Spinal cord (tissue), 10 donors: ENCODE measurements at places on chromosomes 5 and 9.

- H3K27ac ChIP-seq: no peak overlapping the region
- H3K36me3 ChIP-seq: no peaks in the 10 kb centered on the region
- H3K4me3 ChIP-seq: no peak overlapping the region
Measured at GRCh38 chr9:27423915-27424710, 100.0 kb upstream of the IFNK start.

DNA sequence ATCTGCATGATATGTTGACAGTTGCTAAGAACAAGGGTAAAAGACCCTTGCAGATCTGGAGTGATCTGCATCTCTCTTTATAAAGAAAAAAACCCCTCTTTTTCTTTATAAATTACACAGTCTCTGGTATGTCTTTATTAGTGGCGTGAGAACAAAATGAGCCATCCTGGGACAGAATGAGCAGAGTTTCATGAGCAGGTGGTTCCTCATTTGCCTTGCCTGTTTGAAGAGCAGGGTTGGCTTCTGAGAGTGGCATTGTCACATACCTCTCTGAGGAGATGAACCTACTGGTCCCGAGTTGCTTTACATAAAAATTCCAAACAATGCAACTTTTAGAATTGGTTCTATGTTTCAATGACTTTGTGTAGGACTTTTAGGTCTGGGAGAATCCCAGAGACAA is 94.3 kb downstream of the INSYN2B start:
- no peak overlapping the region for H3K27ac ChIP-seq
- DNase-seq: no peak
- H3K27me3 ChIP-seq: no peaks in the 10 kb centered on the region
- H3K4me1 ChIP-seq: no peaks in the 10 kb centered on the region

- H3K27ac ChIP-seq: no peak overlapping the region
- peak; percentile 51 for DNase-seq
- H3K4me1 ChIP-seq: peaks cover 30% of the 10 kb centered on the region
- H3K4me3 ChIP-seq: no peak overlapping the region
- peaks cover 57% of the 10 kb centered on the region for H3K27me3 ChIP-seq
- H3K36me3 ChIP-seq: peaks cover 42% of the 10 kb centered on the region
Measured at GRCh38 chr9:137167277-137167746, 2.5 kb downstream of the LRRC26 start.

DNA sequence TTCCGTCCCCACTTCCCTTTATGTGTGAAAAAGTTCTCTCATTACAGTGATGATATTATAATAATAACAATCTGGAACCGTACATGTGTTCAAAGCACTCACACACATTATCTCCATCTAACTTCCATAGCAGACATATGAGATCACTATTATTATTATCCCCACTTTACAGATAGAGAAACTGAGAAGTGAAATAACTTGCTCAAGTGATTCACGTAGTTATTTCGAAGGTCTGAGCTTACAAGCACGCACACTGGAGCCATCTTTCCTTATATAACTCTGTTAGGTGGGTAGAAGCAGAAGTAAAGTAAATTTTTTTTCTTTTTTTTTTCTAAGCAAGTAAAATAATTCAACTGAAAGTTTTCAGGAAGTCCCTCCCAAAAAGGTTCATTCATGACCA is 62.9 kb upstream of the PTGER4 start:
- H3K27me3 ChIP-seq: no peaks in the 10 kb centered on the region
- no peak overlapping the region for H3K4me3 ChIP-seq
- no peaks in the 10 kb centered on the region for H3K36me3 ChIP-seq
- no peak for DNase-seq
- no peaks in the 10 kb centered on the region for H3K4me1 ChIP-seq

DNA sequence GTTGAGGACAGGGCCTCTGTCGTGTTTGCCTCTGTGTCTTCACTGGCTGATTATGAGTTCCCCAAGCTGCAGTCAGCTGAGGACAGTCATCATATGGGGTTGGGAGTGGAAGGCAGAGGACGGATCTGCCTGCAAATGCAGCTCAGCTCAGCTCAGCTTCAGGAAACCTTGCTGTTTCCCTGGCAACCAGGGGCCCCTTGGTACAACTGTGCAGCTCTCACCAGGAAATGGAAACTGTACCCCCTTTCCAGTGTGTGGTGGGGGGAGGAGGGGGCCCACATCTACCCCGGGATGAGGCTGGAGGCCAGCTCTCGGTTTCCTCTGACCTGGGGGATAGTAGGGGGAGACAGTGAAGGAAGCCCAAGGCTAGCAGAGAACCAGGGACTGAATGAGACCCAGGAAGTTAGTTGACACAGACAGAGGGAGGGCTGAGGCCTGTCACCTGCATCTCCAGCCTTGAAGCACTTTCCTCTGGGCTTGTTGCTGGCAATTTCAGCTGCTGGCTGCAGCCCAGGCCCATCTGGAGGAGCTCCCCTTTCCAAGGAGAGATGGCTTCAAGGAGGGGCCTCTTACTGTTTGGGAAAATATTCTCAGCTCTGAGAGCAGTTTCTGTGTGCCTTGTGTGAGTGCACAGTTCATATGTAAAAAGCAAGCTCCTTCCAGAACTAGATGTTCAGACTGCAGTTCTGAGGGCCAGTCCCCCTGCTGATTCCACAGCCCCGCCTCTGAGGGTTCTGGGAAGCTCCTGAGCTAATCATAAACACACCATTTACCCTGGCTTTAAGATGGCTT is 6.9 kb downstream of the ANXA6 start:
- peak overlapping the region; percentile 88 for H3K27ac ChIP-seq
- H3K27me3 ChIP-seq: no peaks in the 10 kb centered on the region
- peaks cover 39% of the 10 kb centered on the region for H3K4me1 ChIP-seq
- peak; percentile 88 for DNase-seq
- H3K36me3 ChIP-seq: peaks cover 28% of the 10 kb centered on the region

DNA sequence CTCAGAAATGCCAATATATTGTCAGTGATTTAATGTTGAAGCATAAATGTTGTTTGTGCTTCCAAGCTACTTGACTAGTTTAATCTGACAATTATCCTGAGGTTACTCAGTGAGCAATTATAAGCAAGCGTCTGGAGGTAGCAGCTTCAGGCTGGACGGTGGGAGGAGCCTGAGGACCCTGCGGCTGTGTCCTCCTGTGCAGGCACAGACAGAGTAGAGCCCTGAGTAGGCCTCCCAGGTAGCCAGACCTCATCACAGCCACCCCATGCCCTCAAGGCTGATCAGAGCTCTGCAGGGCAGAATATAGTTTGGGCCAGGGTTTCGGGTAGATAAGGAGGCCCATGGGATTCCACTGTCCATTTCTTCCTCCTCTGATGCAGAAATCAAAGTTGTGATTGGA is 153.6 kb downstream of the DRD1 start:
- DNase-seq: no peak
- no peak overlapping the region for H3K27ac ChIP-seq
- no peaks in the 10 kb centered on the region for H3K27me3 ChIP-seq

GRCh38 chr9:13929013-13929412 is 384.9 kb downstream of the NFIB start:
- H3K4me1 ChIP-seq: no peaks in the 10 kb centered on the region
- H3K4me3 ChIP-seq: no peak overlapping the region
- no peak for DNase-seq
- H3K27me3 ChIP-seq: no peaks in the 10 kb centered on the region
- H3K27ac ChIP-seq: no peak overlapping the region
- no peaks in the 10 kb centered on the region for H3K36me3 ChIP-seq

DNA sequence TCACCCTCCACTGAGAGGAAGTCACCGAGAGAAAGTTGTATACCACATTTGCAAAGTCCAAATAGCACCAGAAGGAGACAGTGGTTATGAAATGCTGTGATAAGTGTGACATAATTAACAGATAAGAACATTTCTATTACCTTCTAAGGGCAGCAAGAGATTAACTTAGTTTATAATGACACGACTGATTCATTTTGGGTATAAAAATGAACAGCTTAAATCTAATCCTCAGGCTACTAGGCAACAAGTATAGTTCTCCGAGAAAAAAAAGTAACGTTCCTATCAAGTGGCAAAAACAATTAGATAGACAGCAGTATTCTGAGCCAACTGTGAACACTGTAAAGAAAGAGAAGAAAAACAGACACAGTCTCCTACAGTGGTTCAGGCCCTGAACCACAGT is 431.2 kb upstream of the GRAMD2B start:
- H3K36me3 ChIP-seq: no peaks in the 10 kb centered on the region
- H3K4me1 ChIP-seq: no peaks in the 10 kb centered on the region
- no peaks in the 10 kb centered on the region for H3K27me3 ChIP-seq
- H3K27ac ChIP-seq: no peak overlapping the region

DNA sequence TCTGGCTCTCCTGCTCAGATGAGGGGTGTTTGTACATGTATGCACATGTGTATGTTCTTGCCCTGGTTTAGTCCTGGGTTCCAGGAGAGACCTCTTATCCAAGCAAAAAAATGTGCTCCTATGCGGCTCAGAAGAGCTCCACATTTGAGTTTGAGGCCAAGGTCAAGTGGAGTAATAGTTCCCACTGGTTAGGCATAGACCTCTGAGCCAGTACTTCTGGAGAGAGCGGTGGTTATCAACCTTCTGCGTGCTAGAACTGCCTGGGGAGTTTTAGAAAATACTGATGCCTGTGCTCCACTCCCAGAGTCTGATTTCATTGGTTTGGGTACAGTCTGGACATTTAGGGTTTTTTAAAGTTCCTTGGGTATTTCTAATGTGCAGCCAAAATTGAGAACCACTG is 51.5 kb downstream of the LIX1 start:
- no peak for DNase-seq
- no peak overlapping the region for H3K4me3 ChIP-seq
- no peaks in the 10 kb centered on the region for H3K4me1 ChIP-seq
- H3K36me3 ChIP-seq: peaks cover 3% of the 10 kb centered on the region

GRCh38 chr9:3329361-3329760 is 196.4 kb downstream of the RFX3 start:
- H3K36me3 ChIP-seq: peaks cover 4% of the 10 kb centered on the region
- H3K4me3 ChIP-seq: no peak overlapping the region
- H3K4me1 ChIP-seq: no peaks in the 10 kb centered on the region
- H3K27ac ChIP-seq: no peak overlapping the region

DNA sequence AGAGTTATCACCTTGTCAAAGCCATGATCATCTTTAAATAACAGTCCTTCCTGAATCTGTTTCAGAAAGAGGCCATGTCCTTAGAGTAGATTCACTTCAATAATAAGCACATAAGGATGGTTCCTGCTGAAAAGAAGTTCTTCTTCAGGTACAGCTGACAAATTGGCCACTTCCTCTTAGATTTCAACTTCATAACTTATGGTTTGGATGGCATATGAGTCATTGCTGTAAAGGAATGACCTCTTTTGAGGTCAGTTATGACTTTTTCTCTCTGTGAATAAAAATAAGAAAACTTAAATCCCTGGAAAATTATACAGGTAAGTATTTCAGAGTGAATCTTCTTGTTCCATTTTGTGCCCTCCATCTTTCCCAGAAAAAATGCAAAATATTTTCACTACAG is 555.3 kb upstream of the ZNF462 start:
- no peak overlapping the region for H3K27ac ChIP-seq
- no peaks in the 10 kb centered on the region for H3K4me1 ChIP-seq
- no peak for DNase-seq
- no peaks in the 10 kb centered on the region for H3K27me3 ChIP-seq
- H3K4me3 ChIP-seq: no peak overlapping the region

DNA sequence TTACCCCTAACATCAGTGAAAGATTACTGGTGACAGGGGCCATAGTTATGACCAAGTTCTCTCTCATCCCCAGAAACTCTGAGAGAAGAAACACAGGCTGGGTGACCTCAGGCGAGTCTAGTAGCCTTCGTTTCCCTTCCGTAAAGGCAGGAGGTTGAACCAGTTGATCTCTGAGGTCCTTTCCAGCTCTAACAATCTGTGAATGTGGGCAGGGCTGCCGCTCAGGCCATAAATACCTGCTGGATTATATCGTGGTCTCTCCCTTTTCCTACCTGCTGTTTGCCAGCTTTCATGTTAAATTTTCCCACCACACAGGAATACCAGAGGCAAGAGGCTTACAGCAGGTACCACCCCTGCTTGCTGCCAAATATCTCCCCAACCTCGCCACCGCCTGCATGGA is 357.5 kb downstream of the SH3GL2 start:
- H3K4me3 ChIP-seq: no peak overlapping the region
- H3K4me1 ChIP-seq: no peaks in the 10 kb centered on the region
- no peak overlapping the region for H3K27ac ChIP-seq

DNA sequence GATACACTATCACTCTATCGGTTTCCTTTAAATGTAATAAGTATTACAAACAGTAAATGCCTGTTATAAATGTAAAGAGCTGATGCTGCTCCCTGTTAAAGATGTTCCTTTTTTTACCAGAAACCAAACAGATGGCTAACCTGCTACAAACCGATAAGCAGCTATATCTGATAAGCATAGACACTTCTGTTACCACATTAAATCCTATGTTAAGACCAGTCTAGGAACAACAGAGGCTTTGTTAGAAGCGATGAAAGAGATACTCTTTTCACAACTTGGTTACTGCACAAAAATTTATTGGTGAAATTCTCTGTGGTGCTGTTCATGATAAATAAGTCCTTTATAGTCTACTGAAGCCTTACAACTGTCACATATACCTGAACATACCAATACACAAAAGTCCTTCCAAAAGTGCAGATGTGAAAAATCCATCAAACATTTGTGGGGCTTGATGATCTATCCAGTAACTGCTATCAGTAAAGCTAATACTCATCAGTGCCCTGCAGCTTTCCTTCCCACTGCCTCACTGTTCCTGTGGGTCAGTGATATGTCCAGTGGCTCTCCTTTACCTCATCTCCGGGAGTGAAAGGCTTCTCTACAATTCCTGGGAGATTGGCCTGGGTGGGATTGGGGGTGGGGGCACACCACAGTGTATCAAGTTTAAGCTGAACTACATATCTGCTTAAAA is 25.8 kb upstream of the PRXL2C start:
- no peak overlapping the region for H3K4me3 ChIP-seq
- no peak for DNase-seq
- H3K27ac ChIP-seq: no peak overlapping the region
- no peaks in the 10 kb centered on the region for H3K4me1 ChIP-seq
- no peaks in the 10 kb centered on the region for H3K27me3 ChIP-seq

DNA sequence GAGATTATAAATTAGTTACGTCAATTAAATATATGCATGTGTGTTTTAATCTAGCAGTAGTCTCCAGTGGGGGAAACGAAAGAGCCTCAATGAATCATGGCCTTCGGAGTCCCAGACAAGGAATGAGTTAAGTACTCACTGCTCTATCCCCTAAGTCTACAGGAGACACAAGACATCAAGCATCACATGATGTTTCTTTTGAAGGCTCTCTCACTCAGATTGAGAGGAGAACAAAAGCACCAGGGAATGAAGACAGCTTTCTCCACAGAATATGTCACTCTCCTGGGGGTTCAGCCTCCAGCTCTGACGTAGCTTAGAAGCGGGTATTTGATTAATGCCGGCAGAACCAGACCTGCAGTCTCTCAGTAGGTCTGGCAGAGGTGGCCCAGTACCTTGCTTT is 381.4 kb downstream of the ACTL7B start:
- no peak overlapping the region for H3K27ac ChIP-seq
- H3K27me3 ChIP-seq: no peaks in the 10 kb centered on the region
- H3K4me3 ChIP-seq: no peak overlapping the region

DNA sequence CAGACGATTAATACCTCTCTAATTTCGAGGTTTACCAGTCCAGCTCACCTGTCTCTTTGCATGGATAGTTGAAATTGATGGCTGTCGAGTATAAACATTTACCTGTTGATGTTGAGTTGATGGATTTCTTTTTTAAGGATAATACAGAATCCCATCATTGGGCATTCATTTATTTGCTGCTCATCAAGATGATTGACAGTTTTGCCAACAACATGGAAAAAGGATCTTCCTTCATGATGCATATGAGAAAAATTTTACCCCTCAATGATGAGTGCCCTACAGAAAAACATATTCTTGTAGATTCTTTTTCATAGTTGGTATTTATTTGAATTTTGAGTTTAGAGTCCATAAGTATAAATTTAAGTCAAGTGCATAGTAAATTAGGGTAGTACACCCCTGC is 59.2 kb downstream of the ZCCHC7 start:
- no peak overlapping the region for H3K4me3 ChIP-seq
- no peaks in the 10 kb centered on the region for H3K4me1 ChIP-seq
- H3K27ac ChIP-seq: no peak overlapping the region
